ENCODE measurements at places on chromosomes 6 and 20.

- no peak for DNase-seq
Measured at GRCh38 chr6:135149376-135149775, 31.7 kb upstream of the MYB start.

DNA sequence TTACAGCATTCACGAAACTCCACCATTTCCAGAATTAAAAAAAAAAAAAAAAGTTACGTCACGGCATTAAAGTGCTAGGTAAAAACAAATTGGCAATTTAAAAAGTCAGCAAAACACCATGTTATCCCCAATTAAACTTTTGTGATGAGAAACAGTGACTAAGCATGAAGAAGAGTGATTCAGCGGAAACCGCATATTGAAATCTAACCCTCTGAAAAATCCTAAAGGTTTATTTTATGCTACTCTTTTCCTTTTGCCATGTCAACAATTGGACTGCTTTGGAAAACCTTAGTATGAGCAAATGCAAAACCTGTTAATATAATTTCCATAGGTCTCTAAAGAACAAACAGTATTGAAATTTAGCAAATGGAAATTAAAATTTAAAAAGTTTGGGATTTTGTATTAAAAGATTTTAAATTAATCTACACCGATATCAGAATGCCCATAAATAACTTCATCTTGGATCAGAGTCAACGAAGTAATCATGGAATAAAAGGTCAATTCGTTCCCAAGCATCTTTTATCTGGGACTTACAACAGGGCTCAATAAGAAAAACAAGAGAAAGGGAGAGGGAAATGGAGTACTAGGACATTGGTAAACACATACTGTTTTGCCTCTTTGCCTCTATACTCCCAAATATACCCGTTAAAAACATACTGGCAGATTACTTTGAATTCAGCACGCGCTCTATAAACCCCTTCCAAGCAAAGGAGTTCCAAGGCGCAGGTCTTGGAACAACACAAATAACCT is 1.1 kb downstream of the FBXO30 start:
- DNase-seq, result no peak

DNA sequence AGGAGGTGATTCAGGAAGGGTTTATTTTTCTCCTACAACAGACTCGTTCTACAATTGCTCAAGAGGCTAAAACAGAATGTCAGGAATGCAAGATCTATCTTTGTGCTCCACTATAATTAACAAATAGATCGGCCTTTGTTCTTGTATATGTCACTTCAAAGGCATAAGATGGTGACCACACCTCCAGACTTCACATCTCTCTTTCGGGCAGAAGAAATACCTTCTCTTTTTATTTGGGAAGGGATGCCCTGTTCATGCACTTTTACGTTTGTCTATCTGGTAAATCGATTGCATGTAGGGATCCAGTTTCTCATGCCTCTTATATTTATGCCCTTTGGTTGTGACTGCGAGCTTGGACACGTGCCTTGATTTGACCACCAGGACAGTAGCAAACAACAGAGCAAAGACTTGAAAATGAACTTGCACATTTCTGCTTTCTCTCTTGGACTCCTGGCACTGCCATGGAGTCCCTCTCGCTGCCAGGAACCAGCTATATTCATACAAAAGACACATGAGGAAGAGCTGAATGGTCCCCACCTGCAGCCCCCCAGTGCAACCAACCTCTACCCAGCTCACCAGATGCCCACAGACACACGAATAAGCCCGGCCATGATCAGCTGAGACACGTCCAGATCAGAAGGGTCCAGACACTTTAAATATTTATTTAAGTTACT is 219.8 kb upstream of the STXBP5 start:
- DNase-seq, result no peak

DNA sequence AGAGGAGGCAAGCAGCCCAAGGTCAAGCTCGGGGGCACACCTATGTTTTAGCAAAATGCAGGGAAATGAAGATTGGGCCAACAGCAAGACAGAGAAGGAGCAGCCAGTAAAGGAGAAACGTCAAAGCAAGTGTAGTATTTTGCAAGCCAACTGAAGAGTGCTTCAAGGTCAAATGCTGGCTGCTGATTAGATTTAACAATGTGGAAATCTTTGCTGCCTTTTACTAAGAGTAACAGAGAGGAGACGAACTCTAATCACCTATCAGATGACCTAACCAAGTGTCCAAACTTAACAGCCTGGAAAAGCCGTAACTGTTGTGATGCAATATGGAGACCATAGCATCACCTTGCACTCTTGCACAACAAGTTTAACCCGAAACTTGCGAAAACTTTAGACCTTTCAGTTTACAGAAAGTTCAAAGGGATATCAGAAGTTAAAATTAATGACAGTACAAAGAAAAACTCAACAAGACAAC is 30.4 kb downstream of the AKIRIN2 start:
- no peak for DNase-seq

- no peak for DNase-seq
Measured at GRCh38 chr20:57566803-57567459, 6.0 kb downstream of the PCK1 start.

- DNase-seq, result no peak
Measured at GRCh38 chr6:31225735-31226134, 46.2 kb downstream of the HLA-C start.

DNA sequence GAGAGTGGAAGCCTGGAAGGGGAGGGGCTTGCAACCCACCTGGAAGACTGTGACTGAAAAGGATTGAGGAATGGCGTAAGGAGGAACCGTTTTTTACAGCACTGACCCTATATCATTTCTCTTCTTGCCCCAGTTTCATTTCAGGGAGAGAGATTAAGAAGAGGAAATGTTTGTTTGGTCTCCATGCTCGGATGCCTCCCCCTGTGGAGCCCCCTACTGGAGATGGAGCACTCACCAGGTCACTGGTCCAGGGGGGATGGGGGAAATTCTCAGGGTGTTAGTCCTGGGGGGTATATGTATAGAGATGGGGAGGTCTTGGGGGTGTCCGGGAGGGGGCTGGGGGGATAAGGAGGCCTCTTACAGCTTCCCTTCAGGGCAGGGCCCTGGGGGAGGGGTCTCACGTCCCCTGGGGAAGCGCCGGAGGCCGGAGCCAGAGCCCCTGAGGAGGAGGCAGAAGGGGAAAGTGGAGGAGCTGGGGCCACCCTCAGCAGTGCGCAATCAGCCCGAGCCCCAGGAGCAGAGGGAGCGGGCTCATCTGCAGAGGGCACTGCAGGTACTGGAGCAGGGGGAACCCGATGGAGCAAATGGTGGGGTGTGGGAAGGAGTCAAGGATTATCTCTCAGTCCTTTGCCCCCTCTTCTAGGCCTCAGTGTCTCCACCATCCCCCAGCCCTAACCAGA is 3.2 kb downstream of the CUTA start:
- DNase-seq, result no peak

DNA sequence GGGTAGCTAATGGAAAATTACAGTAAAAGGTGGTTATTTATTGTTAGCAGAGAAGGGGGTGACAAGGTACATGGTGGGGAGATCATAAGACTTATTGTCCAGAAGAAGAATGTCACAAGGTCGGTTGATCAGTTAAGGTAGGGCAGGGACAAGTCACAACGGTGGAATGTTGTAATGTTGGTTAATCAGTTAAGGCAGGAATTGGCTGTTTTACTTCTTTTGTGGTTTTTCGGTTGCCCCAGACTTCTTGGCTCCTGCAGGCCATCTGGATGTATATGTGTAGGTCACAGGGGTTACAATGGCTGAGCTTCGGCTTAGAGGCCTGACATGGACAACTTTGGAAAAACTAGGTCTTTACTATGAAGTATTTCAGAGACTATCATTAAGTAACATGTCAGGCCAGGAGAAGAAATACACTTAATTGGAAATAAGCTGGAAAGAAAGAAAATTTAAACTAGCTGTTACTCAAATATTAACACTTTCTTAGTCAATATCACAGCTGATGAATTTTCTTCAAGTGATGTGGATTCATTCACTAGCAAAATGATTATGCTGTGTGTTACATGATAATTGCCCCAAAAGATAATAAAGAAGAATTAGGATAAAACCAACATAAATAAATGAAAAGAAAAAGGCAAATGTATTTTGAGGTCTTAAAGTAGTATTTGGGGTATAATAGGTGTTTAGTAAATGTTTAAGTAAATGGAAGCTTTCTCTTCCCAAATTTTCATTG is 4.4 kb downstream of the AIG1 start:
- no peak for DNase-seq
